ENCODE measurements at places on chromosomes 7 and 10.

- DNase-seq = no peak
Observed at GRCh38 chr10:75508814-75509306, 77.4 kb downstream of the LRMDA start.

GRCh38 chr10:49569031-49569631, 30.2 kb upstream of the ERCC6 start:
- no peak for DNase-seq

DNA sequence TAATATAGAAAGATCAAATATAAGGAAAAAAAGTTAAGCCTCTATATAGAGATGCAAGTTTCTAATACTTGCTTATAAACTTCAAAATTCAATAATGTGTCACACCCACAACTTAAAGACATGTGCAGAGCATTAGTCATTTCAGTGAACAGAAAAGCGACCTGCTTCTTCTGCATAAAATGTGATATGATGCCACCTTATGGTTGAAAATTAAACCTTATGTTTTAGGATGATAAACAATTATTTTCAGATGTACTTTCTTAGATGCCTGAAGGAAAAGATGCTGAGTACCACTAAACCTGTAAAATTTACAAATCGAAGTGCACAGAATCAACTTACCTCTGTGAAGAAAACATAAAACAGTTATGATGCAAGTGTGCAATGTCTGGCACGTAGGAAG, 96.0 kb downstream of the MTERF1 start:
- DNase-seq = no peak

DNA sequence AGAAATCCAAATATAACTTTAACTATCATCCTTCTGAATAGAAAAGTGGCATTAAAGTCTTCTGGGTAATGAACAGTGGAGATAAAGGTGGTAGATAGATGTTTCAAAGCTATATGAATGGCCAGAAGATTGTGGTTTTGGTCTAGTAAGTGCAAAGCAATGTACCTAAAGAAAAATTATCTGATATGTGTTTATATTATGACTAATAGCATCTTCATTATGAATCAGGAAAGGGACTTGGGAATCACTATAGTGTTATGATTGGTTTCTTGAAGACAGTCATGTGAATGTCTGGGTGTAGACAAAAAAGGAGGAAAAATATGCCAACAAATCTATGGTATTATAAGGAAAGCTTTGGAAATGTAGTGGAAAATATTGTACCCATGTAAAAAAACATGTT, 3.0 kb downstream of the ZNF518A start:
- no peak for DNase-seq

DNA sequence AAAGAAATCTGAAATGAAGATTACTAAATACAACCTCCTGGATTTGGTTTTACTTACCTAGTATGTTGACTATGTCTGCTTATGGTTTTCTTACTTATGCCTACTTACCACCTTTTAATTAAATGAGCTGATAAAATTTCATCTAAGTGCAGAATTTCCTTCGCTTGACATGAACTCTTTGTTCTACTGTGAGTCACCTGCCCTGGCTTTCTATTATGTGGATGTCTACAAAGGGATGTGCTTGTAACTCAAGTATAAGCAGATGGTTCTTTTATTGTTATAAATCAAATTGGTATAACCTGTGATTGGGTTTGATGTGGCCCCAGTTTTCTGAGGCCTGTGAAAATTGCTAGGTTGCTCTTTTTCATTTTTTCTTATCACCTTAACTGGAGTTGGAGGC, 389.1 kb upstream of the ANKRD30A start:
- no peak for DNase-seq

Data from stimulated activated CD8-positive, alpha-beta memory T cell treated with anti-CD3 and anti-CD28 coated beads, Interleukin-4, amount 100 ng/mL, for 4 hours (primary cell).